Non-pigmented ciliary epithelial cell (primary cell): ENCODE measurements at places on chromosomes 11 and 22.

GRCh38 chr11:105854269-105854668, 167.8 kb downstream of the MSANTD4 start:
- no peak for DNase-seq

- DNase-seq = no peak
These were observed 29.0 kb downstream of the CTSC start for GRCh38 chr11:88308576-88308975.

DNA sequence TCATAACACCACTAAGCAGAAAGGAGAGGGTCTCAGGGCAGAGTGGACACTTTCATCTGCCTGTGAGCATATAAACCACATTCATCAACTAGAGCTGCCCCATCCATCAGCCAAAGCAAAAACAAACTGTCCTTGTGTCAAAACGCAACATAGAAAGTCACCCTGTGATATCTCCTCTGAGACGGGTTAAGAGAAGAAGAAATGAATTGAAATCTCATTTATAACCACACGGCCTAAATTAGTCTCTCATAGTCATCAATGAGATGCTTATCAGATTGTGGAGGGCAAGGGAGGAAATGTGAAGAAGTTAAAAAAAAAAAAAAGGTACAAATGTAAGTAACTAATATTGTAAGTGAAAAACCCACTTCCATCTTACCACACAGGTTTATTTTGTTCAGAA, 75.7 kb downstream of the SIK3 start:
- DNase-seq = no peak

DNA sequence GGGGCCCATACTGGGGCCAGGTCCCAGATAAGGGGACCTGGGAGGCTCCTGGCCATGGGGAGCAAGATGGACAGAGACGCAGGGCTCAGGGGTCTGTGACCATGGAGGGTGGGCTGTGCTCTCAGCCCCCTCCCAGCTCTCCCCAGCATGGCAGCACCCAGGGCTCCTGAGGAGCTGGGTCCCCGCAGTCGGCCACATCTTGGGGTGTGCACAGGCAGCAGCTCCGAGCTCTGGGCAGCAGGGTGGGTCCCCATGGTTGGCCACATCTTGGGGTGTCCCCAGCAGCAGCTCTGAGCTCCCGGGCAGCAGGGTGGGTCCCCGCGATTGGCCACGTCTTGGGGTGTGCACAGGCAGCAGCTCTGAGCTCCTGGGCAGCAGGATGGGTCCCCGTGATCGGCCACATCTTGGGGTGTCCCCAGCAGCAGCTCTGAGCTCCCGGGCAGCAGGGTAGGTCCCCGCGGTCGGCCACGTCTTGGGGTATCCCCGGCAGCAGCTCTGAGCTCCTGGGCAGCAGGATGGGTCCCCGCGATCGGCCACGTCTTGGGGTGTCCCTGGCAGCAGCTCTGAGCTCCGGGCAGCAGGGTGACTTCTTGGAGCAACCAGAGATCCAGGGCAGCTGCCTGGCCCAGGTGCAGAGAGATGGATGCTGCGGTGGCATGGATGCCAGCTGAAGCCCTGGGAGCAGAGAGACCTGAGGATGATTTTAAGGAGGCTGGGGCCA, 18.3 kb upstream of the MUC5B start:
- DNase-seq = no peak

DNA sequence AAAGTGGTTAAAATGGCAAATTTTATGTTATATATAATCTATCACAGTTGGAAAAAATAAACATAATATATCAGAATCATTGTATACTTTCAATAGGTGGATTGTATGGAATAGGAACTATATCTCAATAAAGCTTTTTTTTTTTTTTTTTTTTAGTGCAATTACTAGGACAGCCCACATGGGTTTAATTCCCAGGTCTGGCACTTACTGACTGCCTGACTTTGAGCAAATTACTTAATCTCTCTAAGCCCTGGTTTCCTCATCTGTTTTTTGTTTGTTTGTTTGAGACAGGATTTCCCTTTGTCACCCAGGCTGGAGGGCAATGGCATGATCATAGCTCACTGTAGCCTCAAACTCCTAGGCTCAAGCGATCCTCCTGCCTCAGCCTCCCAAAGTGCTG, 26.1 kb upstream of the BAIAP2L2 start:
- DNase-seq = no peak
